Stimulated activated CD8-positive, alpha-beta memory T cell treated with anti-CD3 and anti-CD28 coated beads, Interleukin-15, amount 100 ng/mL, for 48 hours (primary cell): ENCODE measurements at places on chromosomes 3 and 15.

GRCh38 chr15:65791335-65792137 is 557 bp downstream of the DENND4A start:
- no peak for DNase-seq

DNA sequence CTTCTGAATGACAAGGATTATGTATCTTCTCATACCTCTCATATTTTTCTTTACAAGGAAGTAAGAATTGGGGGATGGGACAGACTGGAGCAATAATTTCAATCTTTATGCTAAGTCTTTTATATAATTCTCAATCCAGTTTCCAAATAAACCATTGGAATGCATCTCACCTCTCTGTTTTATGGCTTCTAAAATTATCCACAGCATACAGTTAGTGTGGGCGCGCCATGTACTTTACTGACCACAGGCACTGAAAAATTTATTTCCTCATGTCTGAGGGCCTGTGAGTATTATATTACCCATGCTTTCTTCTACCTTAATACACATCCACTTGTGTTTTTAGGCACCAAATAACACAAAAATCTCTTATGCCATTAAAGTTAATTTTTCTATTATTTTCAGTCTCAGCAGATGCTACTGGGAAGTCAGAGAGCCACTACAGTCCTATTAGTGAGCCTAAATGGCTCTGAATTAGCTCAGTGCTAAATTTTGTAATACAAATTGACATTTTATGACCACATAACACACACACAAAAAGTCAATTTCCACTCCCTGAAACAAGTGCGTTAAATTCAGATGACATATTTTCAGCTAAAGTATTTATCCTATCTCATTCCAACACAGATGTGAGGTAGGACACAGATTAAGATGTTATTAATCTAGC is 39.3 kb downstream of the SLITRK3 start:
- DNase-seq, result no peak

GRCh38 chr3:99730870-99731269 is 86.8 kb upstream of the CMSS1 start:
- DNase-seq, result no peak

- DNase-seq, result no peak
Observed at GRCh38 chr3:194691481-194692283, 6.0 kb downstream of the FAM43A start.

GRCh38 chr3:9690451-9691450 is 12.9 kb upstream of the CPNE9 start:
- no peak for DNase-seq

GRCh38 chr15:68364028-68364659 is 67.8 kb downstream of the ITGA11 start:
- no peak for DNase-seq

DNA sequence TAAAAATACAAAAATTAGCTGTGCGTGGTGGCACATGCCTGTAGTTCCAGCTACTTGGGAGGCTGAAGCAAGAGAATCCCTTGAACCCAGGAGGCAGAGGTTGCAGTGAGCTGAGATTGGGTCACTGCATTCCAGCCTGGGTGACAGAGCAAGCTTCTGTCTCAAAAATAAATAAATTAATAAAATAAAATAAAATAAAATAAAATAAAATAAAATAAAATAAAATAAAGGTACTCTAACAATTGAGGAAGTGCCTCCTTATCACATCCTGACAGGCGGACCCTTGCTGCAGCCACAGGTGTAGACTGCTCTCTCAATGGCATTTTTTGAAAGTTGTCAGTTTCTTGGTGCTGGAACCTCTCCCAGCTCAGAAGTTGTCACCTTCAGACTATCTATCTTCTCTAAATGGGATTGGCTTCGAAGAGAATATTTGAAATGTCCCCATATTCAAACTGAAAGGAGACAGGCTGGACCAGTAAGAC is 304.1 kb downstream of the RORA start:
- DNase-seq, result no peak

- DNase-seq, result no peak
Observed at GRCh38 chr15:97691078-97691477, 269.4 kb upstream of the ARRDC4 start.

- DNase-seq, result no peak
Observed at GRCh38 chr15:53354874-53355273, 404.6 kb downstream of the WDR72 start.

GRCh38 chr3:153138276-153139210 is 23.5 kb upstream of the RAP2B start:
- DNase-seq, result peak; percentile 42

GRCh38 chr3:178845420-178846118 is 226.0 kb downstream of the ZMAT3 start:
- no peak for DNase-seq
